NCI-H1930 (cell line): ENCODE measurements at places on chromosomes 12 and 14.

- no peak for DNase-seq
Observed at GRCh38 chr14:63902375-63902976, 49.7 kb downstream of the SYNE2 start.

DNA sequence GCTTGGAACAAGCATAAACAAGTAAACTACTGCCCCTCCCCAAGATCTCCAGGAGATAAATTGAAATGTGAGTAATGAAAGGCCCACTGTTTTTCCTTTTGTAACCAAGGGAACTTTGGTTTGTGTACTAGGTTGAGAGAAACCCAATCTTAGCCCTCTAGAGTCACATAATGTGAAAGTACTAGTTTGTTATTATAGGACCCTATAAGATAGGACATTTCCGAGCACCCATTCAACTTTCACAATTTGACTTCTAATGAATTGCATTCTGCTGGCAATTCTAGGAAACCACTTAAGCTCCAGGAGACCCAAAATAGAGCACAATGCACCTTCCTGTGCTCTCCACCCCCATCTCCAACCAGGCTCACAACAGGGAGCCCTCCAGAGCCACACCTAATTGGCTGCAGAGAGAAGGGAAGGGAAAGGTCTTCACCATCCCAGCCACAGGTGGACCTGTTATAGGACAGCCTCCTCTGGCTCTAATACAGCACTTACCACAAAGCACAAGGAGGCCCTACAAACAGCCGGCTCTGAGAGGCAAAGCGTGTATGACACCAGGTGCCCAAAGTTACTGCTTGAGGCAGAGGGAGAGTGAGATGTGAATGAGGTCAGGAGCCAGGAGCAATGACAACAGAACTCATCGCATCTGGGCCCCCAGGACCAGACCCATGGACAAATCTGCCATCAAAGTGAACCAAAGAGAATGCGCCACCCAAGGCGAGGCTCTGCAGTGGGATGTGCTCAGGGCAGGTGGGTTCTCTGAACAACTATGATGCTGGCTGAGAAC, 163.3 kb upstream of the NTF3 start:
- no peak for DNase-seq

DNA sequence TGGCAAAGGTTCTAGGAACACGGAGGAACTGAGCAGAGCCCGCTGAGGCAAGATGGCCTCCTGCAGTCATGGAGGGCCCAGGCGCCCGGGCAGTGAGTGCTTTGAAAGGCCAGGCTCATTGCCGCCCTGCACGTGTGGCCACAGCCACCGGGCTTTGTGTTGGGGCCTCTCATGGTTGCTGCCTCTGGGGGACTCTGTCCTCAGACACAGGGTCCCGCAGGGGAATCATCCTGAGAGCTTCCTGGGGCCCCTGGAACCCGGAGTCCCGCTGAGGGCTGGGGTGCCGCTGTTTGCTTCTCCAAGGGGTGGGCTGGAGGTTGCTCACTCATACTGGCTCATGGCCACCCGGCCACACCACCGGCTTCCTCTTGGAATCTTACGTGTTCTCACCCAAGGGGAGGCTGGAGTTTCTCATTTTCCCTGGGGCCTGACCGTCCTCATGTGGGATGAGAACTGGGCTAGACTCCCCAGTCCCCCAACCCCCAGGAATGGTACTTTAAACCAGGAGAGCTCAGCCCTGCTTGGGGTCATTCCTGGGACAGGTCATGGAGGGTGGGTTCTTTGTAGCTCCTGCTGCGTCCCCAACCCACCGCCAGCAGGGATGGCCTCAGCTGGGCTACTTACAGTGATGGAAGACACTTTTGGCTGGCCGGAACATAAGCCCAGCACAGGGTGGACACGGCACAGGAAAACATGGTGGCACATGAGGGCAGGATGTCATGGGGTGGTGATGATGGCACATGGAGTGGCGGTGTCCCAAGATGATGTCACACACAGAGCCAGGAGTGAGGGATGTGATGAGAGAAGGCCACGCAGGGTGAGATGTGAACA, 21.1 kb upstream of the LRTM2 start:
- DNase-seq, result no peak

GRCh38 chr12:80777587-80777986, 60.9 kb downstream of the MYF5 start:
- DNase-seq, result no peak

GRCh38 chr12:55720894-55721444, 776 bp downstream of the RDH5 start:
- no peak for DNase-seq

DNA sequence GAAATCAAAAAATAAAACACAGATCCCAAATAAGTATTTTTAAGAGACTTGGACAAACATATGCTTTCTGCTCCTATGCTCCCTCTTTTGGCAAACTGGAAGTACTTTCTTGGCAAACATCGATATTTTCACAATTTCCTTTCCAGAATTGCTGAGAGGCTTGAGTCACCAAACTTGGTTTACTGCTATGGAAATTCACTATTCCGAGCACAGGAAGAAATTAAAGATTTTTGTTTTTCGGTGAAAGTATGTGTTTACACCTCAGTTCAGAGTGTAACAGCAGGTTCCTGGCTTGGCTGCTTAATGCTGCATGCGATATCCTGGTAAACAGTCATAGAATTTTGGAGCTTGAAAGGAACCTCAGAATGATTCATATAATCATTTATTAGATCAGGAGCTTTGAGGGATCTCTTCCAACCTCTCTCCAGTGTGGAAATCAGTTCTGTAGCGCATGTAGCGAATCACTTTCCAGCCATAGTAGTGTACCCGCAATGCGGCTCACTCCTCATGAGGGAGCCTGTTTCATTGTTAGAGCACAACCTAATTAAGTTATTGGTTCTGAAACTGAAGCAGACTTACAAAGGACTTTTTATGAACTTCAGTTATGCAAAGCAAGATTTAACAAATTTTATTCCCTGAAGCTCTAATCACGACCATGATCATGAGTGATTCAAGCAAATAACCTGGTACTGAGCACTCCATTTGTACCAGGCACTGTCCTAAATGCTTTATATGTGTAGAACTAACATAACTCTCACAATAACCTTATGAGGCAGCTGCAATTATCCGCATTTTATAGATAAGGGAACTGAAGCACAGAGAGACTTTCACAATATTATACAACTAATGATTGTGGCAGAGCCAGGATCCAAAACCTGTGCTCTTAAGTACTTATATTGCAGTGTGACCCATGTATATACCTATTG, 56.4 kb upstream of the ATP2A2 start:
- DNase-seq, result no peak

DNA sequence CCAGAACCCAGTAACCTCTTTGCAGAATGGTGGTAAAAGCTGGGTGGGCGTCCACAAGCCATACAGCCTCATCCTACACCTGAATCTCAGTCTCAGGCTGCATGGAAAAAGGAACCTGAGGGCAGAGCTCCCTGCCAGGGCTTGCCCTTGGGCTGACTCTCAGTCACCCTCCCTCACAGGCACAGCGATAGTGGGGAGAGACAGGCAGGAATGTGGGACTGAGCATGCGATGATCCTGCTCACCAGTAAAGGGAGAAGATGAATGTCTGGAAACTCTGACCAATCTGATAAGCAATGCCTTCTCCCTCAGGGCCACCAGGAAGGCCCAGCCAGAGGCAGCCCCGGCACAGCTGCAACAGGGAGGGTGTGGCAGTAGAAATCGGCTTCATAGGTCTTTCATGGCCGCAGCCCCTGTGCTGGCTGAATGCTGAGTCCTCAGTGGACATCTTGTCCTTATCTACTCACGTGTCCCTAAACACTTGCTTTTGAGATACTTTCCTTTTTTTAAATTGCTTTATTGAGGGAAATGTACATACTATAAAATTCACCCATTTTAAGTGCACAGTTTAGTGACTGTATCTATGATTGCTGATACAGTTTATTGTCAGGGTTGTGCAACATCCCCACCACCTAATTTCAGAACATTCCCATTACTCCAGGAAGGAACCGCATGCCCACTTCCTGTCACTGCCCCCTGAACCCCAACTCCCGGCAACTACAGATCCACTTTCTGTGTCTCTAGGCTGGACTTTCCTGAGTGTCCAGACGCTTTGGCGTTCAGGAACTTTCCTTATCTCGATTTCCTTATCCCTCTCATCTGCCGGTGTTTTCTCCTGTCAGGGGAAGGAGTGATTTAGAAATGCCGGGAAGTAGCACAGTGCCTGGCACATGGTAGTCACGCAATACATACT, 258.1 kb downstream of the PCNX1 start:
- DNase-seq, result no peak

GRCh38 chr12:62292761-62293344, 32.6 kb downstream of the USP15 start:
- no peak for DNase-seq

DNA sequence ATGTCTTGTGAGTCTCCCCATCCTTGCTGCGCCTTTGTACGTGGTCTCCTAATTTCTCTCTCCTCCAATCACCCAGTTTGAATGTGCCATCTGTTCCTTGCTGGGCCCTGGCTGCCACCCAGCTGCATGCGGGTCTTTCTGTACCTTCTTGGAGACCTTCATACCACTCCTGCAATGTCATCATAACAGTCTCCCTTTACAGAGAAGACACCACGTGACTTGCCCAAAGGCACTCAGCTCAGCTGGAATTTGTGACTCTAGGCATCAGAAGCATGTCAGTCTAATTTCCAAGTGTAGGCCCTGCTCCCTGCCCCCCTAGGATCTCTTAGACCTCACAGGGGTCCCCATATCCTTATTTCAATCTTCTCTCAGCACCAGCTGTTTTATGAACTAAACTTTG, 284.2 kb downstream of the TTC8 start:
- no peak for DNase-seq

- DNase-seq, result no peak
Observed at GRCh38 chr12:69442894-69443293, 27.3 kb upstream of the FRS2 start.

DNA sequence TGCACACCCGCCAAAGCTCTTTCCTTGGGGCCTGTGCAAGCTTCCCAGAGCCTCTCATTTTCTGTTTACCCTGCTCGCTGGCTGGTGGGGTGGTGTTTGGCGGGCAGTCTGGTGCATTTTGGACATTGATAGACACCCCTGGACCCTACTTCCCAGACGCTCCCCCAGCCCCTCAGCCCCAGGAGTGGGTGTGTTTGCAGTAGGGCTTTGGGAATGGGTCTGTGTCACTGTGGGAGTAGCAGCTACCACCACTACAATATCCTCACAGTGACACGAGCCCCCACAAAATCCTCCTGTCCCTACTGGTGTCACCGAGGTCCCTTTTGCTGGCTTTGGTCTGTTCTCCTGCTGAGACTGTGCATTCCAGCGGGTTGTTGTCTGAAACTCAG, 371.3 kb downstream of the TMEM121 start:
- DNase-seq, result no peak

- DNase-seq, result peak; percentile 60
Observed at GRCh38 chr14:25485381-25485780, 435.4 kb upstream of the STXBP6 start.

- DNase-seq, result no peak
Observed at GRCh38 chr14:103705118-103705503, 10.1 kb downstream of the XRCC3 start.

DNA sequence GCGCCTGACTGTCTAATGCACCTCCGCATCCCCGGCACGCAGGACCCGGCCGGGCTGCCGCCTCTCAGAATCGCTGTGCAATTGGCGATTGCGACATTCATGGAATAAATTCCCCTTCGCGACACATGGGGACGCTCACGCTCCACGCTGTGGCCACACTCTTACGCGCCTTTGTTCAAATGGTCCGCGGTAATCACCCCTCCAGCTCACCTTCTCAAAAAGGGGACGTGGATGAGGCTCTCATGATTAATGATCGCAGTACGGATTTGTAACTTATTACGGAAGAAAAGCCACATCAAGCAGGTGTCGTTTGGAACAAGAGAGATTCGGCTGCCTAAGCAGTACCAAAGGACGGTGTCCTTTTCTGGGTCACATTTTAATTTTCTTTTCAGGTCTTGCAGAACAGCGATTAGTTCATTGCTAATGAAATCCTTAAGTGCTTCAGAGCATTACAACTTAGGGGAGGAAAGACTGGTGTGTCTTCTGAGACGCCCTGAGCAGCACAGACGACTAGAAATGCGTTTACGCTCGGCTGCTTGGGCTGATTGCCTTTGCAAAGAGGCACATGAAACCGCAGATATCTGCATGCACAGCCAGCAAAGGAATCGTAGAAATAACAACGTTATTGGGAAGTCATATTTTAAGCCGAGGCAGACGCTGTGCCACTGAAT, 37.3 kb upstream of the ADGRD1 start:
- peak; percentile 62 for DNase-seq

- DNase-seq, result no peak
Observed at GRCh38 chr14:90785471-90785870, 30.8 kb downstream of the TTC7B start.

DNA sequence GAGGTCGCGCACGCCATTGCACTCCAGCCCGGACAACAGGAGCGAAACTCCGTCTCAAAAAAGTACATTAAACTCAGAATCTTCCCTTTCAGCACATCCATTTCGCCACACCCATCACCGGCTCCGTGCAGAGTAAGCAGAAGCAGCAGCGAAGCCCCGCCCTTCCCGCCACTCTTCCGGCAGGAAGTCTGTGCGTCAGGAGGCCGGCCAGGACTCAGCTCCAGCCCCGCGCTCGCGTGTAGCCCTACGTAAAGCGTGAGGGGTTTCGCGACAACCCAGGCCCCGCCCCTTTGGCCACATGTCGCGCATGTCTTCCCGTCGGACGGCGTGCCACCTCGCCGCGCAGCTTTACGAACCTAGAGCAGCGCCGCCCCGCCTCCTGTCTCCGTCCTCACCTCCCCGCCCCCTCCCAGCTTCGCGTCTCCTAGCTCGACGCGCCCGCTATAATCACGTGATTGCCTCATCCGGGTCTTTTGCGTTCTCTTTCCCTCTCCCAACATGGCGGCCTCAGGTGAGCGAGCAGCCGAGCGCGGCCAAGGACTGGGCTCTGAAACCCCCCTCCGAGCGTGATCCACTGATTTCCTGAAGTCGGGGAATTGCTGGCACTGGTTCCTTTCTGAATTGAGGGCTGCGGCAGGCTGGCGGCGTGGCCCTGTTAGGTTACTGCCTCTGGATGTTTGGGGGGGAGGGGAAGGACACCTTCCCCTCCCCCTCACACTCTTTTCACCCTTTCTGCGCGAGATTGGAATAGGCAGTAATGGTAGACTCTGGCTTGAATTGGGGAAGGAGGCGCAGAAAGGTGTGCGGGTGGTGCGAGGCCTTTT, at the start of gene EIF4B:
TSS of gene EIF4B (plus strand) at position 471 of the 824 bp plus-strand sequence. CDS start at position 499, 28 bp downstream.
- DNase-seq, result peak; percentile 99

DNA sequence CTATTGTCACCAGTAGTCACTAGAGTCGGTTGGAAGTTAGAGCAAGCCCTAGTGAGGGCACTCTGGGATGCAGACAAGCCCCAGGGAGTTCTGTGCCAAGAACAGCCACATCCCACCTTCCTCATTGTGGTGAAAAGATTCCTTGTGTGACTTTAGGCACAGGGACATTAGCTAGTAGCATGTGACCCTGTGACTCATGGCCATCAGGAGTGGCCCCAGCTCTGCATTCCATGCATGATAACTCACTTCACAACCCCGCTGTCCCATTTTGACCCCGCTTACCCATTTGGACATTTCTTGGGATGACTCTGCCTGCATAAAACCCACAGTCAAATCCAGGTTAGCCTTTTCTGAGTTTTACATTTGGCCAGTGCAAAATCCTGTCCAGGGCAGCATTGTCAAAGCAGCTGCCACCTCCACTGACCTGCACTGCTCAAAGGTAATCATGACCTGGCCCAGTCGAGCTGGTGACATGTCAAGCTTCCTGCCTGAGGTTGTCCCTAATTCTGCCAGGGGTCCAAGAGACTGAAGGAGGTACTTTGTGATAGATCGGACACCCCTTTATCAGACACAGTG, 430.5 kb downstream of the DPF3 start:
- no peak for DNase-seq

- no peak for DNase-seq
Observed at GRCh38 chr12:9870286-9870866, 1.2 kb upstream of the CLEC2B start.
